ENCODE measurements at places on chromosomes 7 and 10. TPM values are rescaled to one million over a fixed set of nuclear protein-coding genes. Genes with fewer than 3 reads are reported as not detected.

Gene FFAR4
- total RNA-seq: 0.08 TPM

GRCh38 chr7:136045992-136046391, 68.8 kb upstream of the MTPN start:
- no peak overlapping the region for H3K4me3 ChIP-seq
- no peaks in the 10 kb centered on the region for H3K36me3 ChIP-seq
- H3K27ac ChIP-seq: no peak overlapping the region

Gene RBP3
- not detected for total RNA-seq

DNA sequence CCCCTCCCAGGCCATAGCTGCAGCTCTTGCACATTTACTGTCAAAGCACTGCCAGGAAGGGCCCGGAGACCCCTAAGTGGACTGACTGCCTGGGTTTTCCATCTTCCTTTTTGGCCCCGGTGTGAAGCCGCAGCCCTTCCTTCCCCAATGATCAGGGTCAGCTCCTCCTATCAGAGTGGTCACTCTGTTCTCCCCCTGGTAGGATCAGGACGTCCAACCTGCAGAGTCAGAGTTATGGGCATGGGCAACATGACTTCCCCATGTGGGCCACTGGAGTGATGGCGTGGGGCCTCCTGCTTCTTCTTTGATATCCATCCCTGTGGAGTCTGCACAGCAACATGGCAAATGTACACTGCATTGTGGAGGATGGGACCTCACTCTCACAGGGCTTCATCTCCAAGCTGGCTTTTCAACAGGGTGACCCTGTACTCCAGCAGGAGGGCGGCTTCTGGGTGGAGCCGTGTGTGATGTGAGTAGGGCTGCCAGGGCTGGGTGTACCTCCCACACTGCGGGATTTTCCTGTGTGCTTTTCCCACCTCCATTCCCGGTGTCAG, 6.4 kb upstream of the RAMP3 start:
- H3K4me3 ChIP-seq: no peak overlapping the region
- no peak for DNase-seq
- H3K27me3 ChIP-seq: peaks cover 42% of the 10 kb centered on the region
- no peaks in the 10 kb centered on the region for H3K36me3 ChIP-seq

Gene GNB2
- 98.3 TPM for total RNA-seq

Gene JMJD1C
- 34.6 TPM for total RNA-seq

DNA sequence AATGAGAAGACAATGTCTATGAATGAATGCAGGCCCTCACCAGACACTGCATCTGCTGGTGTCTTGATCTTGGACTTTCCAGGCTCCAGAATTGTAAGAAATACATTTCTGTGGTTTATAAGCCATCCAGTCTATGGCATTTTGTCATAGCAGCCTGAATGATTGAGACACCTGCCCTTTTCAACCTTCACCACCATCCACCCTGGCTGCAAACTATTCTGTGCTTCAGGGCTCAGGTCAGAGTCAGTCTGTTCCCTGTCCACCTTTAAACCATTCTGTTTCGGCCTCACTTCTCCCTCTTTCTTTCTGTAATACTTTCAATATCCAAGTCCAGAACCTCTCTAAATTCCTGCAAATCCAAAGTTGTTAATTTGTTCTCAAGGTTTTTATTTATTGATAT, 15.9 kb upstream of the CDK13 start:
- H3K4me3 ChIP-seq: no peak overlapping the region
- no peaks in the 10 kb centered on the region for H3K27me3 ChIP-seq
- no peak for DNase-seq
- no peaks in the 10 kb centered on the region for H3K36me3 ChIP-seq
- H3K4me1 ChIP-seq: no peaks in the 10 kb centered on the region

DNA sequence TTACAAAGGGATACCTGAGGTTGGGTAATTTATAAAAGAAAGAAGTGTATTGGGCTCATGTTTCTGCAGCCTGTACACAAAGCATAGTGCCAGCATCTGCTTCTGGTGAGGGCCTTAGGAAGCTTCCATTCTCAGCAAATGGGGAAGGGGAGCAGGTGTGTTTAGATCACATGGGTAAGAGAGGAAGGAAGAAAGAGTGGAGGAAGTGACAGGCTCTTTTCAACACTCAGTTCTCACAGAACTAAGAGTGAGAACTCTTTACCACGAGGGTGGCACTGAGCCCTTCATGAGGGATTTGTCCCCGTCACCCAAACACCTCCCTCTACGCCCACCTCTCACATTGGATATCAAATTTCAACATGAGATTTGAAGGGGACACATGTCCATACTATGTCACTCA, 506 bp upstream of the FAM170B start:
- peaks cover 37% of the 10 kb centered on the region for H3K4me1 ChIP-seq
- DNase-seq: no peak
- H3K27ac ChIP-seq: no peak overlapping the region
- H3K4me3 ChIP-seq: no peak overlapping the region
- H3K36me3 ChIP-seq: no peaks in the 10 kb centered on the region
- no peaks in the 10 kb centered on the region for H3K27me3 ChIP-seq

GRCh38 chr7:22114440-22114981, 168.8 kb upstream of the CDCA7L start:
- peaks cover 28% of the 10 kb centered on the region for H3K4me1 ChIP-seq
- H3K27ac ChIP-seq: peak overlapping the region; percentile 65
